ENCODE measurements at places on chromosomes 11 and 22.

DNA sequence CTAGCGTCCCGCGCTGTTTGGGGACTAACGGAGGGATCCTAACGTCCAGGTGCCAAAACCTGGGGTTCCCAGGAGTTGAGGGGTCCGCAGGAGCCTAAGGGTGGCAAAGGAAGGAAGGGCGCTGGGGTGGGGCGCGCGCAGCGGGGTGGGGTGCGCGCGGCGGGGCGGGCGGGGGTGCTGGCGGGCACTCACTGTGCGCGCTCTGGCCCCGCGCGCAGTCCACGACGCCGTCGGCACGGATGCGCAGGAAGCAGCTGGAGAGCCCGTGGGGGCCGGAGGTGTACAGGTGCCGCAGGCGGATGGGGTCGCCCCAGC lies 412 bp downstream of the FGF19 start:
- DNase-seq = no peak

DNA sequence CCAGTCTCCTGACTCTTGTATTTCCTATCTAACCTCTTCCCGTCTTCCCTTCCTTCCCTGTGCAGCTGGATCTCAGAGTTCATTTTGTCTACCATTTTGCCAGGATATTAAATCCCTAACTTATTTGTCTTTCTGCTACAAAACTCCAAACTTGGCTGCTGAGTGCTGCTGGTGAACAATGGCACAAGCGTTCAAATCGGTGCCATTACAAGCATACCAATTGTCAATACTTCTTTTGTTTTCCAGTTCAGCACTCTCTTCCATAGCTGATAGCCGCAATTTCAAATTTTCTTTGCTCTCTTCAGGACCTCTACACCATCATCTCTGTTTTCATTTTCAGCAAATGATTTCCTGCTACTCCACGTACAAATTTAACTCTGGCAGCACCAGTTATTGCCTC lies 13.4 kb downstream of the IL18 start:
- DNase-seq = no peak

DNA sequence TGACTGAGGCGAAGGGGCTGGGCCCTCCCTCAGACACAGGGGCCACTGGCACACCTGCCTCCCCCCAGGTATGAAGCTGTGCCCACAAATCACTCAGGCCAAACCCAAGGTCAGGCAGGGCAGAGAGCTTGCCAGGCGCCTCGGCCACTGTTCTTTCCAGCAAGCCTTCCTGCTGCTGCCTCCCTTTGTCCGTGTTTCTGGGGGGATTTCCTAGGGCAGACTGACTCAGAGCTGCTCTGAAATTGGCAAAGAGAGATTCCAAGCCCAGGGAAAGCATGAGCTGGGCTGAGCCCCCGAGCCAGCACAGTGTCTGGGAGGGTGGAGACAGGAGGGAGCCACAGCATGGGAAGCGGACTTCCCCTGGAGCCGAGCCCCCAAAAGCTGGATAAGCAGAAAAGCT lies 33.2 kb downstream of the PPP2R1B start:
- DNase-seq = no peak

- DNase-seq = no peak
These were observed 36.3 kb downstream of the PDE2A start for GRCh38 chr11:72637926-72638325.

- no peak for DNase-seq
These were observed 113.6 kb downstream of the SIK3 start for GRCh38 chr11:116984589-116984988.

GRCh38 chr11:64893194-64894069 lies 15.0 kb upstream of the EHD1 start:
- DNase-seq = no peak

DNA sequence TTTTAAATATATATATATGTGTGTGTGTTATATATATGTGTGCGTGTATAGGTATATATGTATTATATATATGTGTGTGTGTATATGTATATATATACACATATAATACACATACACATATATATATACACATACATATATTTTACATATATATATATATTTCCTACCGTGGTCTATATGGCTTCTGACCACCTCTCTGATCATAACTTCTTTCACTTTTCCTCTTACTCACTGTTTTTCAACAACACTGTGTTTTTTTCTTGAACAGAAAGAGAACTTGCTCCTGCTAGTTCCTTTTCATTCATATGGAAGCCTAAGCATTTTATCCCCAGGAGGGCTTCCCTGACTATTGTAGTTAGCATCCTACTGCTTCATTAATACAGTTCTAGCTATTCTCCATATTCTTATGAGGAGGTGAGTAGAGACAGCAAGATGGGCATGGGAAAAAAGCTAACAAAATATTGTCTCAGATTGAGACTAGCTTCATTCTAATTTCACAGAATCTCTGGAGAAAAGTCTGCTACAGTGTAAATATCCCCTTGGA lies 38.5 kb upstream of the CTSC start:
- DNase-seq = no peak

DNA sequence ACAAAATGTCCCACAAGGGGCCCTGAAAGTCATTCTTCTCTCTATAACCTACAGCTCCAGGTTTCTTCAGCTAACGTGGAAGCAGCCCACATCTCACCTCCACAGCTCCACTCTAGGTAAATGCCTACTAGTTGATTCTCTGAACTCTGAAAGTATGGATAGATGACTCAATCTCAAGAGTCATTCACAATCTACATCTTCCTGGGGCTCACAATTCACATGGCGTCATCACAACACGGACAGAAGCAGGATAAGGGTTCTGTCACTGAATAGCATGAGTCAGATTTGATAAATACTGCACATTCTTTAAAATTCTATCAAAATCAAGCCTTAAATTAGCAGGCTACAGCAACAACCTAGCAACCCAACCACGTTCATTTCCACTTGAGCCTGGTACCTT lies 96.3 kb downstream of the PLEKHA7 start:
- no peak for DNase-seq

DNA sequence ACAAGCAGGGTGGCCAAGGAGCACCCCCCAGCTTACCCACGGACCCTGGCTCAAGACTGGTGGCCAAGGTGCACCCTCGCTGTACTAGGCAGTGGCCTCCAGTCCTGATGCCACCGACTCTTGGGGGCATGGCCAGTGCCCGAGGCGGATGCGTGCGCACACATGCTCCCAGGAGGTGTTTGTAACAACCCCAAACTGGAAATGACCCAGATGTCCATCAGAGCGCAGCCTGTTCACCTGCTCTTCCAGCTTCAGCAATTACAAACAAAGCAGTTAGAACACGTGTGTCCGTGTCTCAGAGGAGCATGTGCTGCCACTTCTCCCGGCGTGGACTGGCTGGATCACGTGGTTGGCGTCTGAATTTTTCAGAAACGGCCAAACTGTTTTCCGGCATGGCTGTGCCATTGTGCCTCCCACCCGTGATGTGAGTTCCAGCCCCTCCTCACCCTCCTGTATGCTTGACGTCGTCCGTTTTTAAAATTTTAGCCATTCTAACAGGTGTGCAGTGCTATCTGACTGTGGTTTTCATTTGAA lies 7.1 kb upstream of the MUC6 start:
- no peak for DNase-seq

DNA sequence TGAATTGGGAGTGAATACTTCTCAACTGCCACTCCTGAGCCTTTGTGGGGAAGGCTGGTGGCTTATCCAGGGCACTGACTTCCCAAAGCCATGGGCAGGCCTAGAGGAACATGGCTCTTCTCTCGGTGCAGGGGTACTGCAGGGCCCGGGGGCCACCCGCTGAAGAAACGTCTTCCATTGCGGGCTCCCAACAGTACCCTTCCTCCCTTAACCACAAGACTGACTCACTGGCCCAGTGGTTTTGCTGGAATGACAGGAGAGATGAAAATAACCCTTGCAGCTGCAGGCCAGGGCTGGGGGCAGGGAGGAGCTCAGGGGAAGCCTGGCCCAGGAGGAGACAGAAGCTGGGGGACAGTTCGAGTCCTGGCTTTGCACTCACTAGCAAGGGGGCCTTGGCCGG lies 13.5 kb downstream of the TXN2 start:
- no peak for DNase-seq

DNA sequence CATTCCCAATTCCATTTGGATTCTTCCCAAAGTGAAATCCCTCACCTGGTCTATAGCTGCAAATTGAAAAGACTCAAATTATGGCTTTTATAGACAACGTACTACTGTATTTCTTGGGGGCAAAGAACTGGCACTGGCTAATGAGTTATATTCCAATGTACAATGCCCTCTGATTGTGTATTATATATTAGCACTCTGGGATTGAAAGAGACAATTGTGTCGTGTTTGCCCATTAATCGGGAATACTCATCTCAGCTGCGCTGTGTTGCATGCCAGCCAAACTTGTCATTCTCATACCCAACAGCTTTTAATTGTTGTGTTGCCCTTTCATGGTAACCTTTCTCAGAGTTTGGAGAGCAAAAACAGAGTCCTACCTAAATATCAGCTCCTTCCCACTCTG lies 55.0 kb upstream of the ZBTB44 start:
- DNase-seq = no peak

DNA sequence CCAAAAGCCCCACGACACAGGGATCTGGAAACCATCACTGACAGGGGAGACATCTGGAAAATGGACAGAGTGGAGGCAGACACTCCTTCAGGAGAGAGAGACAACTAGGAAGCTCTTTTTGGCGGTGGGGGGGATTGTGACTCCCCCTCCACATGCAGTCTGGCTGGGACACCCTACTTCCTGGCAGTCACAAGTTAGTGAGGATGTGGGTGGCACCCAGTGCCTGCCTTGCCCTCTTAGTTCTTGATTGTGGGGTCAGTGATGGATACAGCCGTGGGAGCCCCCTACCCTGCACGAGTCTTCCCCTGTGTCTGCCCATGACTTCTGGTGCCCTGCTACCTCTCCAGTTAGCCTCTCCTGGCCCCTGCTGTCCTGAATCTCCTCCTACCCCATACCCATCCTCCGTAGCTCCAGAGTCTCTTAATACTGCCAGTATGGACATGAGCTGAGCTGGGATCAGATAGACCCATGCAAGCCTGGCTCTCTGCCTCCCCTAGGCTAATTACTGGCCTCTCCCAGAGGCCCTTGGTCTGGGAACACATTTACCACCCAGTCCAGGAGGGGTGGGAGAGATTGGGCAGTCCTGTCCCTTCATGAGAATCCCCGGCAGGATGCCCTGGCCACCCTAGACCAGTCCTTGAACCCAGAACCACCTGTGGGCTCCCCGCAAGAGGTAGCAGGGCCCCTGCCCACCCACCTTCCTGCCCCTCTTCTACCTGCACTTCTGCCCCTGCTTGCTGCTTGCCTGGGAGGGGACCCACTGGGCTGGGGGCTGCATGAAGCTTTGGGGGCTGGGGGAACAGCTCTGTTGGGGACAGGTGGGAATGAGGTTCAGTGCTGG lies 22.8 kb downstream of the RHBDD3 start:
- DNase-seq = no peak

DNA sequence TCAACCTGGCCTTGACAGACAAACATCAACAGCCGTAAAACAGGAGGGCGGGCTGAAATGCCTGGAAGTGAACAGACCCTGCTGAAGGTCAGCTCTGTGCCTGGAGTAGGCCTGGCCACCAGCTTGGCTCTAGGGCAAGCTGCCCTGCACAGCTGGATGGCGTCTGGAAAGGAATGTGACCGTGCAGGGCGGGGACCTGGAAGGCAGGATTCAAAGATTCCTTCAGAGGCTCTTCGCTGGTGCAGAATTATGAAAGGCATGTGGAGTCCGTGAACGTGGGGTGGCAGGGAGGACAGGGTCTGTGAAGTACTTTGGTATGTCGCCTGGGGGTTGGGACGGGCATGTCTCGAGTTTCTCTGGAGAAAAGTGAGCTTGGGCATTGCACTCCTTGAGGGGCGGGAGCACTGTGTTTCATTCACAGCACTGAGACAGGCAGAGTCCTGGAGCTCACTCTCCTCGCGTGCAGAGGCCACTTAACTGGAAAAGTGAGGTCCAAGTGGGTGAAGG lies 1.5 kb downstream of the EHD1 start:
- no peak for DNase-seq

- no peak for DNase-seq
These were observed 29.5 kb upstream of the HIPK3 start for GRCh38 chr11:33227578-33228261.

DNA sequence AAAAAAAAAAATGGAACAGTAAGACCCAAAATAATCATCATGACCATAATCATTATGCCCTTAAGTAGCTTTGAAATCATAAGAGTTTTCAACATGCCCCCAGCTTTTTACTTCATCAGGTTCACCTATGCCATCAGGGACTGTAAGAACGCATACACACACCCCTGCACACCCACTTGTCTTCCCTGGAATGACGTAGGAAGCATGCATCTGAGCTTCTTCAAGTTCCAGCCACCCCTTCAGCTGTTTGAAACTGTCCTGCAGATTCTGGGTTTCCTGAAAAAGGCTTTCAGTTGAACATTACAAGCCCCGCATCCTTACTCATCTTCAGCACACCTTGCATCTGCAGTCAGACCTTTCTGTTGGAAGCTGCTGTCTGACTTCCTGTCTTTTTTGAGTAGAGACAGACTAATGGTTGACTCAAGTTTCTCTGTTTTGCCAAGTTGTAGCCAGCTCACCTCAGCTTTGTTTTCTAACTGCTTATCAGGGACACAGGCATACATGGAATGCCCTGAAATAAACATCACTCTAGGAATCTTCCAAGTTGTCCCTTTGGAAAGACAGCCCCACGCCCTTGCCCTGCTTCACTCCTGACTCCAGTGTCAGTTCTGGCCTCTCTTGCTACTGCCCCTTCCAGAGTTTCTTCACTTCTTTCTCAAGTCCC lies 37.0 kb downstream of the ARHGAP1 start:
- DNase-seq = no peak

- no peak for DNase-seq
These were observed 184.2 kb upstream of the LUZP2 start for GRCh38 chr11:24312464-24313238.

- DNase-seq = no peak
These were observed 10.6 kb upstream of the CDC42EP1 start for GRCh38 chr22:37549704-37550059.

DNA sequence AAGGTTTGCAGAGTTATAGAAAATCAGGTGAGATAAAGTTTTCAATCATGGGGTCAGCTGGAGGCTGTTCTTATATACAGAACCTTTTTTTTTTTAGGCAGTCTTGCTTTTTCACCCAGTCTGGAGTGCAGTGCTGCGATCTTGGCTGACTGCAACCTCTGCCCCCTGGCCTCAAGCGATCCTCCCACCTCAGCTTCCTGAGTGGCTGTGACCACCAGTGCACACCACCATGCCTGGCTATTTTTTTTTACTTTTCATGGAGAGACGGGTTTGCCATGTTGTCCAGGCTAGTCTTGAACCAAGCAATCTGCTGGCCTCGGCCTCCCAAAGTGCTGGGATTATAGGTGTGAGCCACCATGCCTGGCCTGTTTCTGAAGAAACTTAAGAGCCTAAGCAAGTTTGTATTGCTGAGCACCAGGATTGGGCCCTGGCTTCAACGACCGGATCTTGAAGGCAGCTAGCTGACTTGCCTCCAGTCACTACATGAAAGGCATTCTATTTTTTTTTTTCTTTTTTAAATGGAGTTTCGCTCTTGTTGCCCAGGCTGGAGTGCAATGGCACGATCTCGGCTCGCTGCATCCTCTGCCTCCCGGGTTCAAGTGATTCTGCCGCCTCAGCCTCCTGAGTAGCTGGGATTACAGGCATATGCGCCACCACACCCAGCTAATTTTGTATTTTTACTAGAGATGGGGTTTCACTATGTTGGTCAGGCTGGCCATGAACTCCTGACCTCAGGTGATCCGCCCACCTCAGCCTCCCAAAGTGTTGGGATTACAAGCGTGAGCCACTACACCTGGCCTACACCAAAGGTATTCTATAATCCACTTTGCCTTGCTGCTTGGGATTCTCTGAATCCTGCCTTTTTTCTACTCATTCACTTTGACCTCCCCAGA lies 7.6 kb downstream of the XBP1 start:
- DNase-seq = no peak

Data from progenitor cell of endocrine pancreas (in vitro differentiated cells).